Naive thymus-derived CD4-positive, alpha-beta T cell (primary cell): ENCODE measurements at places on chromosomes 5 and 9. TPM values are rescaled to one million over a fixed set of nuclear protein-coding genes. Genes with fewer than 3 reads are reported as not detected.

GRCh38 chr9:12141422-12141821, 551.8 kb upstream of the TYRP1 start:
- no peaks in the 10 kb centered on the region for H3K27me3 ChIP-seq
- H3K4me1 ChIP-seq = no peaks in the 10 kb centered on the region
- H3K36me3 ChIP-seq = no peaks in the 10 kb centered on the region

- no peaks in the 10 kb centered on the region for H3K36me3 ChIP-seq
- H3K4me1 ChIP-seq = peaks cover 6% of the 10 kb centered on the region
Observed at GRCh38 chr9:104931256-104931655, 3.3 kb upstream of the ABCA1 start.

- H3K27ac ChIP-seq = no peak overlapping the region
- peaks cover 41% of the 10 kb centered on the region for H3K36me3 ChIP-seq
- no peaks in the 10 kb centered on the region for H3K27me3 ChIP-seq
- no peak for DNase-seq
- no peaks in the 10 kb centered on the region for H3K4me1 ChIP-seq
Observed at GRCh38 chr5:123358751-123359150, 64.5 kb downstream of the CEP120 start.

Gene AFAP1L1
- 0.49 TPM for total RNA-seq

GRCh38 chr5:151253605-151253950, 593 bp downstream of the GM2A start:
- DNase-seq = no peak
- peak overlapping the region; percentile 74 for H3K27ac ChIP-seq

DNA sequence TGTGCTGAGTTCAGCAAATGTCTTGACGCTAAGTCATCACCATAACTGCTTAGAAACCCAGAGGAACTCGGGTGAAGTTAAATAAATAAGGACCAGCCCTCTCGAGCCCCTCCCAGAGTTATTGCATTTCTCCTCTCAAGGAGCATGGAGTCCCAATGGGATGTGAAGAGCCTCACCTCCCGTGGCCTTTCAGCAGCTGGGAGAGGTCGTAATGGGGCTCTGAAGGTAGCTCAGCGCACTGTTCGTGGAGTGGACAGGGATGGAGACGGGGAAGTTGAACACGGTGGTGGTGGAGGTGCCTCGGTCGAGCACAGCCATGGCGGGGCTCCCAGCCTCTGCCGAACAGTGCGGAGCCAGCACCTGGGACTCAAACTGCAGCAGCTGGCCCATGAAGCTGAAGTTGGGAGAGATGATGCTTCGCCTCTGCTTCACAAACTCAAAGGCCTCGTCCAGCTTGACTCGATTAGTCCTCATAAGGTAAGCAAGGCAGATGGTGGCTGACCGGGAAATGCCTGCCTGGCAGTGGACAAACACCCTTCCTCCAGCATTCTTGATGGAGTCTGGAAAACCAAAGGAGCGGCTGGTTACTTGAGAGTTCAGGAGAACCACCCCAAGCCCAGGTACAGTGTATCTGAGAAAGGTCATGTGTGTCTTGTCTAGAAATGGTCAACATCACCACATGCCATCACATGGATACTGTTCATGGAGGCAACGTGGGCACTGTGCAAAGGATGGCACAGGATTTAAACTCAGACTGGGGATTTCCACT, 2.2 kb downstream of the DUSP1 start:
- no peaks in the 10 kb centered on the region for H3K27me3 ChIP-seq
- DNase-seq = peak; percentile 32
- peaks cover 49% of the 10 kb centered on the region for H3K4me1 ChIP-seq
- peak overlapping the region; percentile 97 for H3K27ac ChIP-seq
